T-helper 9 cell (primary cell): ENCODE measurements at places on chromosomes 5 and 9.
A peak's percentile ranks its signal among the peaks of the same experiment; 100 is the strongest.

DNA sequence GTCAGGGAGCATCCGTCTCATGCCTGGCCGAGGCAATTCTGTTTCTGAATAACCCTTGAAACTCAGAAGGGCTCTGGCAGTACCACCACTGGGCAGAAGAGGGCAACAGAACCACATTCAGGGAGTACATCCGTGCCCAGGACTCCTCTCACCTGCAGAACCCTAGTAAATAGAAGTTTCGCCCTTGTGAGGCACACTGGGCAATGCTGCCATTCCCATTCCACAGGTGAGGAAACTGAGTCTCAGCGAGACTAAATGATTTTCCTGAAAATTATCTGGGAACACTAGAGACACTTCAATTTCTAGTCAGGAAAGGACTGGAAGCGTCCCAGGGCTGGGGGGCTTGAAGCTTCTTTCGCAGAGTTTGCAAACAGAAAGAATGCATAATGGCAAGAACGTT is 74.7 kb downstream of the FGF1 start:
- DNase-seq = peak; percentile 48

GRCh38 chr9:135463140-135463539 is 16.4 kb upstream of the PPP1R26 start:
- DNase-seq = no peak

GRCh38 chr5:132059043-132059695 is 1.3 kb upstream of the IL3 start:
- peak; percentile 30 for DNase-seq

- no peak for DNase-seq
These were observed 51.1 kb upstream of the SNX2 start for GRCh38 chr5:122723606-122724352.

- peak; percentile 84 for DNase-seq
These were observed 2.0 kb downstream of the ST8SIA4 start for GRCh38 chr5:100900796-100901781.

- no peak for DNase-seq
These were observed 152.3 kb upstream of the KLF9 start for GRCh38 chr9:70566751-70567150.

- DNase-seq = no peak
These were observed at the start of gene GGTA1 for GRCh38 chr9:121499427-121500164. TSS of gene GGTA1 (minus strand) at chr9:121499844. CDS start at chr9:121467922, 31,922 bp downstream.

DNA sequence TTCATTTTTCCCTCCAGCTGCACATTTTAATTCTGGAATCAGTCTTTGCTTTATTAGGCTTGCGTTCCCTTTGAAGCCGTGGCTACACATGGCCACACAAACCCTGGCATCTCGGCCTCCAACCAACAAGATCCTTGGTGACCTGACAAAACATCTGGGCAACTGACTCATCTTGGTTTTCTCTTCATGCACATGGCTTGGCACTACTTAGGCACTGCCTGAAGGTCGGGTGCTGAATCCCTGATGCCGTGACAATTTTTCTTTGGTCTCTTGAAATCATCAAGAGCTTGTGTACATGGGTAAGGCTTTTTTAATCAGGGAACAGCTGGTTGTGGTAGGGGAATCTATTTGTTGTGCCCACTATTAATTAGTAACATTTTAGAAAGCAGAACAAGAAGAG is 16.0 kb upstream of the PAPPA start:
- DNase-seq = no peak

GRCh38 chr5:88487066-88487465 is 218.4 kb upstream of the TMEM161B start:
- DNase-seq = no peak

DNA sequence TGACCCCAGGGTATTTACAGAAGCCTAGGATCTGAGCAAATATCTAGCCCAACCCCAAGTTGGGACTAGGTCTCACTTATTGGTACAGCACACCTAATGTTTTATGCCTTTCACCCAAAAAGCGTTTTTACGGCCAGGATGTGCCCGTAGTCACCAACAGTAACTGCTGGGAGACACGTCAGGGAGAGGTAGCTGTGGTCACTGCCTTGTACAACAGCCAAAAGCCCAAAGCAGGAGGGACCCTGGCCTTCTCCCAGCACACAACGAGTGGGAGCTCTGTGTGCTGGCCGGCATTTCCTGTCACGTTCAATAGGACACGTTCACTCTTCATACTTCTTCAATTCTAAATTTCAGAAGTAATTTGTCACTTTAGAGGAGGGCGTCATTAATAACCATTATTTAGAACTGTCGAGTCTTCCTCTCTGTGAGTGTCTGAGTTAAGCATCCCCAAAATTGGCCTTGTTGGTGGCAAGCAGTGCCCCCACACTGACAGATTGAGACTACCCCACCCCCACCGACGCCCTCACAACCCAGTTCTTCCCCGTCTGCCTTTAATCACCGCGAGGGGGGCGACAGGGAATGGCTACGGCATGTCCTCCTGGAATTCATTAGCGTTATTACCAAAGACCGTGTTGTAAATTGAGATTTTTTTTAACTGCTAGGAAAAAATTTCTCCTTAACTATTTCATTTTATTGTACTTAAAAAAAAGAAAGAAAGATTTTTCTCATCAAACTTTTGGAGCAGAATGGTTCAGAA is 80.7 kb downstream of the MVB12B start:
- DNase-seq = no peak

DNA sequence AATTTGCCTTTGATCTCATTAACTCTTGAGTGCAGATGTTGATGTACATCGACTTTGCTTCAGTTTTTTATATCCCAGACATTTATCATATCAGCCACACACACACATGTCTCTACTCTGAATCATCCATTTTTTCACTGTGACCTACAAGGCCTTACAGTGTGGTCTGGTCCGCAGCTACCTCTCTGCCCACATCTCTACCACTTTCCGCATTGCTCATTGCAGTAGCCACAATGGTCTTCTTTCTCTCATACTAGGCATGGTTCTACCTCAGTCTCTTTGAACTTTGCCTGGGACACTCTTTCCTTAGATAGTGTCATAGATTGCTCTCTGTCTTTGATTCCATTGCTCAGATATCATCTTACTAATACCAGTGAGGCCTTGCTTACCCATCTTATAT is 87.9 kb upstream of the FSD1L start:
- DNase-seq = no peak

- no peak for DNase-seq
These were observed 964.3 kb upstream of the NUDT12 start for GRCh38 chr5:104526866-104527265.

GRCh38 chr5:180173875-180174586 is 35.0 kb downstream of the RASGEF1C start:
- no peak for DNase-seq

DNA sequence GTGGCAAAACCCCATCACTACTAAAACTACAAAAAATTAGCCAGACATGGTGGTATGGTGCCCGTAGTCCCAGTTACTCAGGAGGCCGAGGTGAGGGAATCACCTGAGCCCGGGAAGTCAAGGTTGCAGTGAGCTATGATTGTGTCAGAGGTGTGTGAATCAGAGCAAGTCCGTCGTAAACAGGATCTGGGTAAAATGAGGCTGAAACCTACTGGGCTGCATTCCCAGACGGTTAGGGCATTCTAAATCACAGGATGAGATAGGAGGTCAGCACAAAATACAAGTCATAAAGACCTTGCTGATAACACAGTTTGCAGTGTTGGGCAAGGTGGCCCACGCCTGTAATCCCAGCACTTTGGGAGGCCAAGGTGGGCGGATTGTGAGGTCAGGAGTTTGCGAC is 1.9 kb upstream of the CLTB start:
- DNase-seq = no peak

DNA sequence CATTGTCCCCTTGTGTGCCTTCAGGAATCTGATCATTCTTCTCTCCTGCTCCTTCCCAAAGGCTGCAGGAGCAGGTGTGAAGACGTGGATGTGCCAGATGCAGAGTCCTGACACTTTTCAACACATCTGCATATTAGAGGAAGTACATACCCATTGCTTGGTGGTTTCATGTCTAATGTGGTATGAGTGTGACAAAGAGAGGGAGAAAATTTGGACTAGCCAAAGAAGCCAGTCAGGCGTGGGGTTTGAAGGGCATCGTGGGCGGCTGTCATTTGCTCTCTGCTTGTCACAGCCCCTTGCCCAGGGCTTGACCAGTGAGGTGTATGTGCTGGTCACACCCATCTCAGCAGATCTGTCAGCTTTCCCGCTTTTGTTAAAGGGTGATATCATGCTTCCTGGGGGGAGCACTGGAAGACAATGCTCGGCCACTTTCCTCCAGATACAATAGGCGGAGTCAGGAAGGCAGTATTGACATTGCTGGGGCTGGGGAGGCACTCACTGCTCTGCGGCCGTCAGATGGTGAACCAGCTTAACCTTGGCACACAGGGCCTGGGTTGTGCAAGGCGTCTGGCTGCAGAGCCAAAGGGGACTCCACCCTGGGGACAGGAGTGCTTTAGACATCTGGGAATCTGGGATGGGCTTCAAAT is 8.6 kb downstream of the TEK start:
- DNase-seq = no peak

DNA sequence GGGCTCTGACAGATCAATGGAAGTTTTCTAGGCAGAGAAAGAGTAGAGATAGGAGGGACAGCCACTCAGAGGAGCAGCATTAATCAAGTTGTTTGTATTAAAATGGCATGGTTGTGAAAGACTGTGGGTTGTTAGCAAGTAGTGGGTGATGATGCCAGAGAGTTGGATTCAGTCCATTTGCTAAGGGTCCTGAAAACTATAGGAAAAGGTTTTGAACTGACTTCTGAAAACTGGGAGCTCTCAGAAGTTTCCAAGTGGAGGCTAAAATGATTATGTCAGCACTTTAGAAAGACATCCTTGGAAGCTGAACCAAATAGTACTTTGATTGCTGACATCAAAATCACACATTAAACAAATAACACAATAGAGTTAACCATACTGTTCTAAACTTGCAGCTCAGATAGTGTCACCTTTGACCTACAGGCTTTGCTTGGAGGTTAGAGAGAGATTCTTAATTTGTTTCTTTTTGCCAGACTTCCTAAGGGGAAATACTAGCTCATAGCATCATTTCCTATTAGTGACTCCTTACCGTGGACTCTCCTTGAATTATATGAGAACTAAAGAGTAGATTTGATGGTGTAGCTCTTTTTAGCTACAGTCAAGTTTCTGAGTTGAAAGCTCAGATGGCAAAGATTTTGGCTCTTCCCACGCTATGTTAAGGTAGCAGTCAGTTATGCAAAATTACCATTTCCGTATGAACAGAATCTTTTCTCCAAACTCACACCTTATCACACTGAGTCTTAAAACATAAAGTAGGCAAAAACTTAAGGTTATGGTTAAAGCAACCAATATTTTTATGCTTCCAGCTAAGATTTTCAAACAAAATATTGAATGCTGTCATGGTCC is 277.1 kb downstream of the NR3C1 start:
- no peak for DNase-seq

GRCh38 chr9:72312386-72312987 is 52.5 kb downstream of the ZFAND5 start:
- no peak for DNase-seq

GRCh38 chr5:62030326-62030725 is 275.7 kb upstream of the KIF2A start:
- DNase-seq = no peak

- DNase-seq = no peak
These were observed 14.5 kb downstream of the EDIL3 start for GRCh38 chr5:84370176-84370575.

DNA sequence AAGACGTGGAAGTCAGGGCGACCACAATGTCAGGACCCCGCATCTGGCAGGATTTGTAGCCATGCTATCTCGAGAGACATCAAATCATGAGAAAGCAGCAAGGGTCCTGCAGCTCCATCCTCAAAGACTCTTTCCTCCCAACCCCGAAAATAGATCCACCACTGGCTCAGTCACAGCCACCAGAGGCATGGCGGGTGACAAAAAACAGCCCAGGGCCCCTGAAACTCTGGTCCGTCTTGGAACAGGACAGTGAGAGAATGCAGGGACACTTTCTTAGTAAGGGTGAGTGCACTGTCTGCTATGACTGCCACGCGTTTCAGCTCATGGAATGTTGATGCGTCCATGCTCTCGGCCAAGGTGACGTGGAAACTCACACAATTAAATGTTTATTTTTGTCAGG is 220.9 kb downstream of the IRX2 start:
- no peak for DNase-seq

- DNase-seq = no peak
These were observed 186.4 kb downstream of the CDK5RAP2 start for GRCh38 chr9:120393386-120394057.

DNA sequence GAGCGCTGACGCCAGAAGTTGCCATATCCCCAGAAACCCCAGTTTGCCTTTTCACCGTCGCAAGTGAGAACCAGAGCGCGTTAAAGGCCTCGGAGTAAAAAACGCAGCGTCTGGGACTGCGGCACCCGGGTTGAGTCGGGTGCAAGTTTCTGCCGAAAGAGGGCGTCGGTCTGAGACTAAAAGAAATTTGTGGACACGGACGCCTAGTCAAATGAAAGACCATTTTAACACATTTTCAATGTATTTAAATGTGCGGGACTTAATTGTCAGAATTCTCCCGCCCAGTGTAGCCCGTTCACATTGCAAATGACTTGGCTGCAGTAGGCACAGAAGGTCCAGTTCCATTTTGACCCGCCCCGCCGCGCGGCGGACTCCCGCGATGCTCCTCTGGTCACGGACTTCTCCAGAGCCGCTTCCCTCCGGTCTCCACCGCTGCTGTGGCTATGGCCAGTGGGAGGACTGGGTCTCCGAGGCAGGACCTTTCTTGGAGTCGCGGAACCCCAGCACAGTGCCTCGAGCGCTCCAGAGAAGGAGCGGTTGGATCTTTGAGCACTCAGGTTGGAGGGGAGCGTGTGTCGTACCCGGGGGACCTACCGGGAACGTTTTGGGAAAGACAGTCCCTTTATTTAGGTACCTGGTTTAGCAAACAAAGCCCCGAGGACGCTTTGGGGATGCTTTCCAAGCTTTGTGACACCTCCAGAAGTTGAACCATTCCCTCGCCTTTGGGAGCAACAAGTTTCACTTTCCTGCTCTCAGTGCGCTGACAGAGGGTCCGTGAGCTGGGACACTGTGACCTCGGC is 1.2 kb upstream of the NPR3 start:
- no peak for DNase-seq

DNA sequence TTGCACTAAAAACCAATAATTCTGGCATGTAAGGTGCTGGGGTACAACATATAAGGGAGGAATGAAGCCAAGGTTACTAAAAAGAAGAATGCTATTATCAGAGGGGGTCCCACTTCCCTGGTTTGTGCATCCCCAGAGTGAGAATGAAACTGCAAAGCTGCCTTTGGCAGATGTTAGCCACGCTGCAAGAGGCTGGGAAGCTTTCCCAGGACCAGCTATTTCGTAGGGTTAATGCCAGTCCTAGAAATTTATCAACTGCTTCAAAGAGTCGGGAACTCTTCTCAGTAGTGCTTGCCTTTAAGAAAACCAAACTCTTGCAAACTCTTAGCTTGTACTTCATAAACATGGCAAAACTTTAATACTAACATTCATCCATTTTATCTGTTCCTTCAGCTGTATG is 87.5 kb upstream of the NR5A1 start:
- DNase-seq = no peak

GRCh38 chr5:74105126-74105780 is 479.3 kb downstream of the ARHGEF28 start:
- DNase-seq = no peak

GRCh38 chr5:173670130-173670651 is 53.7 kb upstream of the BOD1 start:
- DNase-seq = no peak
